ENCODE measurements at places on chromosomes 11 and 22. TPM values are rescaled to one million over a fixed set of nuclear protein-coding genes. Genes with fewer than 3 reads are reported as not detected.

The ETS1 gene
- total RNA-seq: 115 TPM

The HOATZ gene
- not detected for total RNA-seq

- no peaks in the 10 kb centered on the region for H3K36me3 ChIP-seq
- no peak overlapping the region for H3K27ac ChIP-seq
- H3K4me3 ChIP-seq: no peak overlapping the region
- DNase-seq: no peak
- peaks cover 9% of the 10 kb centered on the region for H3K27me3 ChIP-seq
- H3K4me1 ChIP-seq: peaks cover 7% of the 10 kb centered on the region
These were observed 55.3 kb downstream of the NFAM1 start for GRCh38 chr22:42376711-42377554.

DNA sequence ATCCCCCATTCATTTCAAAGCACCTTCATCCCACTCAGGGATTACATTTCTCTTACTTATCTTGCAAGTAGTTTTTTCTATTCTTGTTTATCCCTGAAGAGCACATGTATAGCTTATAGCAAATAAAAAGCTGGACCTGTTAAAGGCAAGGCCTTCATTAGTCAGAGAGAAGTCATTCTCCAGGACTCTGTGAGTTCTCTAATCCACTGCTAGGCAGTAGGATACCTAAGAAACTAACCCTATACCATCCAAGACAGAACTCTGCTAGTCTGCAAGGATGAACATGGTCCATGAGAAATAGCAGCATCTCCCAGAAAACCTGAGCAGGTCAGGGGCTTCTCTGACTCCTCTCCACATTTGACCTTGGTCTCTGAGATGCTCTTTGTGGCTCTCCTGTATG, 104.5 kb downstream of the KIRREL3 start:
- H3K27me3 ChIP-seq: no peaks in the 10 kb centered on the region
- H3K4me1 ChIP-seq: peaks cover 6% of the 10 kb centered on the region
- no peak overlapping the region for H3K27ac ChIP-seq

DNA sequence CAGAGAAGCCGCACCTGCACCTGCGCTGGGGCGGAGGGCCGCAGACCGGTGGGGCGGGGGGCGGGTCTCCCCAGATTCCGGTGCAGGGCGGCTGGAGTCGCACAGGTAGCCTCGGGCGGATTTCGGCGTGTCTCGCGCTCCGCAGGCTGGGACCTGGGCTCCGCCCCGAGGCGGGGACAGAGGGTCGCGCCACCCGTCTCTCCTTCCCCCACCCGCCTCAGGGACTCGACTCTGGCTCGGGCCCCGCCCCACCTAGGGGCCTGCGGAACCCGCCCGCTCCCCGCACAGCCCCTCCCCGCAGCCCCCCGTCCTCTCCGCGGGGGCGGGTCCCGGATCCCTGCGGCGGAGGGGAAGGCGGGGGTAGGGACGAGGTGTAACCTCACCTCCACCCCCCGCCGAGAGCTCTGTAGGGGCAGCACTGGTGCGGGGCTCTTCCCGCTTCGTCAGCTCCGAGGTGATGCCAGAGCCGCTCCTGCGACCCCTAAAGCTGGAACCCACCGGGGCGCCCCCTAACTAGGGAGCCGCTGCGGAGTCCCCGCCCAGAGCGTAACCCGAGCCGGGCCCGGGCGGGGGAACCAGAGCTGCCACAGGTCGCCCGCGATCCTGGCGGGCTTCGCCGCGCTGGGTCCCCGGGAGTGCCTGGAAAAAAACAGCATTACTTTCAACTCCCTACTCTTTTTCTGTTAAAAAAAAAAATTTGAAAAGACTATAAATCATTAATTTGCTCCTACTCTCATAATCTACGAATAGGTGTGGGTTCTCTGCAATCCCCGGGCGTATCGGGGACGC, at the start of gene SLC29A2:
Gene SLC29A2, minus strand, starts transcription at position 134 of the 789 bp plus-strand sequence. CDS start 169 bp downstream, outside the sequence.
- peak within 1 kb of the TSS; percentile 62 for H3K27ac ChIP-seq
- peaks cover 2% of the 10 kb centered on the region for H3K36me3 ChIP-seq
- DNase-seq: no peak
- no peaks in the 10 kb centered on the region for H3K27me3 ChIP-seq
- peak within 1 kb of the TSS; percentile 78 for H3K4me3 ChIP-seq
- H3K4me1 ChIP-seq: peaks cover 24% of the 10 kb centered on the region

GRCh38 chr11:120208777-120209176, 2.1 kb upstream of the OAF start:
- peaks cover 3% of the 10 kb centered on the region for H3K36me3 ChIP-seq
- no peak overlapping the region for H3K4me3 ChIP-seq
- H3K27me3 ChIP-seq: peaks cover 4% of the 10 kb centered on the region
- H3K4me1 ChIP-seq: peaks cover 15% of the 10 kb centered on the region
- H3K27ac ChIP-seq: no peak overlapping the region

DNA sequence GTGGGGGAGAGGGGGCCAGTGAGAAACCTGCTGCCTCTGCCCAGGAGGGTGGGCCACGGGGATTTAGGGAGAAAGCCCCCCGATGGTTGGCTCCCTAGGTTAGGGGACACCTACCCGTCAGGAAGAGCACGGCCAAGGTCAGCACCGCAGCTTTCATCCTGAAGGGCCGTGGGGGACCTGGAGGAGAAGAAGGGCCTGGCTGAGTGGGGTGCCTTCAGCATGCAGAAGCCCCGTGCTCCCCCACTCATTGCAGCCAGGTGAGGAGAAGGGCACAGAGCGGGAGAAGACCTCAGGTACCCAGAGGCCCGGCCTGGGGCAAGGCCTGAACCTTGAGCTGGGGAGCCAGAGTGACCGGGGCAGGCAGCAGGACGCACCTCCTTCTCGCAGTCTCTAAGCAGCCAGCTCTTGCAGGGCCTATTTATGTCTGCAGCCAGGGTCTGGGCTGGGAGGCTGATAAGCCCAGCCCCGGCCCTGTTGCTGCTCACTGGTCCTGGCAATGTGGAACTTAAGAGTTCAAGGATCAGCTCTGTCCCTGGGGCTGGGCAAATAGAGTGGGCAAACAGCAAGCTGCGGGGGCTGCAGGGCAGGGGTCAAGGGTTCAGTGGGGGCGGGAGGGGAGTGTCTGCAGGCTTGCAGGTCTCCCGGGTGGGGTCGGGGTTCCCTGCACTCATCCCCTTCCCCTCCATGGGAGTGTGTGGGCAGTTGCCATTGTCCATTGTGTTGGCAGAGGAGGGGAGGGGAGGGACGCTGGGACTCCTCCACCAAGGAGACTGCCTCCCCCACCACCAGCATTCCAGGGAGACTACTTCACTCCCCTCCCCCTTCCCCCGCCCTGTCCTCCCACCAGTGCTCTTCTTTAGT, at the start of gene APOA1:
Gene APOA1, minus strand, starts transcription at position 392 of the 861 bp plus-strand sequence. Its CDS starts 235 bp downstream, at position 157.
- no peaks in the 10 kb centered on the region for H3K36me3 ChIP-seq
- no peak within 1 kb of the TSS for H3K4me3 ChIP-seq
- H3K27me3 ChIP-seq: no peaks in the 10 kb centered on the region
- H3K4me1 ChIP-seq: peaks cover 9% of the 10 kb centered on the region
- no peak within 1 kb of the TSS for H3K27ac ChIP-seq

Data from chondrocyte (in vitro differentiated cells).